Cardiac septum (tissue), 1 donor: ENCODE measurements at places on chromosomes 3 and 15. TPM values are rescaled to one million over a fixed set of nuclear protein-coding genes. Genes with fewer than 3 reads are reported as not detected.

The TMEM212 gene
- total RNA-seq: not detected

GRCh38 chr15:100343251-100343650, 1.5 kb upstream of the ADAMTS17 start:
- no peak for DNase-seq

DNA sequence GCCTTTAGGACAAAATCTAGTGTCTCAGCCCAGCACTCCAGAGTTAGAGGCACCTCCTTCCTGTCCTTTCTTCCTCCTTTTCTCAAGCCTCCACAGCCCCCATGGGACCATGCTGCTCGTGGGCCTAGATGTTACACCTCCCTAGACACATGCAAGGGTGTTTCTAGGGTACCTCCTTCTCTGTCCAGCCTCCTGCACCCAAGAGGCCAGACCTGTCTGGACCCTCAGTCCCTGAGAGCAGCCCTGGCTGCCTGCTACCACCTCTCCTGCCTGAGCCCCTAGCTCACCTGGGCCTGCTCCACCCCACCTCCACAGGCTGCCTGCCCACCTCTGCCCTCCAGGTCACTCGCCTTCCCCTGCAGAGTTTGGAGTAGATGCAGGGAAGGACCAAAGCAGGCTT, 5.2 kb downstream of the LOXL1 start:
- DNase-seq: no peak

DNA sequence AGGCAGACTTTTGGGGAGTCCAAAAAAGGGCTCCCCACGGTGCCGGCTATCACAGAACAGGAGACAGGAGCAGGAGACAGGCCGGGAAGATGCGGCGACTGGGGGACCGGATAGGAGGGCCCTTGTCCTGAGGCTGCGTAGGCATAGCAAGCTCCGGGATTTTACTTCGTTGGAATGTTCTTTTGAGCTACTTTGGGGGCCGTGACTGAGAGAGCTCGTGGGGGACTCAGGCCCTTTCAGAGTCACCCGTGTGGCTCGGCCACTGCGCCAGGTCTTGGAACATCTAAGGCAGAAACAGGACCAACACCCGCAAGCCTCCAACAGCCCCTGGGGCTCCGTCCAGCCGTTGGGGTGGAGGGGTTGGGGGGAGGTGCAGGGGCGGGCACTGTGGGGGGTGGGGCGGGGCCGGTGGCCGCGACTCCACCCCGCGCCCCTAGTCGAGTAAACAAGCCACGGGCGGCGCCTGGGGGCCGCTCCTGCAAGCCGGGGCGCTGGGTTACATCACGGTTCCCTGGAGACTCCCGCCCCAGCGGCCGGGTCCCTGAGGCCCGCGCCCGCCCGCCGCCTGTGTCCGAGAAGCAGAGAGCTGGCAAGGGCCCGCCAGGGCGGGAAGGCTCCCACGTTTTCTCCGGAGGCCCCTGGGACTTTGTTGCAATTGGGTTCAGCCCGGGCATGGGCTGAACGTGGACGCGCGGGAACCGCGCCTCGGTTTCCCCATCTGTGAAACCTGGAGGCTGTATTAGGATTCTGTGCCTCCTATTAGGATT, 23.3 kb upstream of the C15orf39 start:
- DNase-seq: no peak

DNA sequence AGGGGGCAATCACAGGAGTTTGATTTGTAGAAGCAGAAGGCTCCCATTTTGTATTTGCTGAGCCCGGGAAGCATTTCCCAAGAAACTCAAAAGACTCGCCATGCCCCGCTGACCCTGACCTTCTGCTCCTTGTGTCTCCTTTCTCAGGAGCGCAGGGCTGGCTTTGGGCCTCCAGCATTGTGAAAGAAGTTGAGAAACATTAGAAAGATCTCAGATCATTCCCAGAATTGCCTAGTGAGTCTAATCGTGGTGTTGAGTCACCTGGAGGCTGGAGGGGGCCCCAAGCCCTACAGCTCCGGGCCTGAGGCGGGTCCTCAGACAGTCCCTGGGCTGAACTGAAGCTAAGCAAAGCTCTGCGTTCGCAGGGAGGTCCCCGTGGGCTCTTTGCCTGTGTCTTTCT, 10.9 kb upstream of the PIGZ start:
- DNase-seq: peak; percentile 38

GRCh38 chr15:69217381-69217780, 56.9 kb downstream of the GLCE start:
- DNase-seq: no peak

- DNase-seq: no peak
These were observed 115.4 kb downstream of the IGF2BP2 start for GRCh38 chr3:185709251-185709955.

The MST1R gene
- total RNA-seq: 1.2 TPM

The SUMF1 gene
- total RNA-seq: 10.4 TPM

- DNase-seq: no peak
These were observed 24.1 kb downstream of the TRAK1 start for GRCh38 chr3:42115215-42115614.

The ARL8B gene
- 60.1 TPM for total RNA-seq

DNA sequence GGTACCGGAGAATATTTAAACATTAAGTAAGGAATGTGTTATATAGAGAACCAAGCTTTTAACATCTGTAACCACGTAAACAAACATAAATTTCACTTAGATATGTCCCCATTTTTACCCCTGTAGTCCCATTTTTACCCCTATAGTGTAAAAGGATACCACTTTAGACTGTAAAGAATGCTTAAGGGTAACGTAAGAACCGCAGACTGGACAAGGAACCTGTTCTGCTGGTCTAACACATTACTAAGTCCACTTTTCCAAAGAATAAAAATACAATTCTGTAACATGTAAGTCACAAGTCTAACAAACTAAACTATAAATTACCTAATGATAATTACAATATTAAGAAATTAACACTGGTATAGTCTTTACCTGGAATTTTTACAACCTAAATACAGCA, 2.9 kb downstream of the SLC12A6 start:
- DNase-seq: no peak

GRCh38 chr3:150183678-150184425, 213.2 kb upstream of the PFN2 start:
- peak; percentile 82 for DNase-seq

- DNase-seq: no peak
These were observed 10.9 kb upstream of the LXN start for GRCh38 chr3:158683230-158683962.

The GHSR gene
- not detected for total RNA-seq

GRCh38 chr3:156792945-156793344, 33.2 kb upstream of the LEKR1 start:
- DNase-seq: no peak

The CHRM5 gene
- total RNA-seq: not detected

GRCh38 chr3:117547956-117548550, 838.5 kb downstream of the TUSC7 start:
- no peak for DNase-seq

GRCh38 chr3:52077925-52078324, 21.6 kb upstream of the DUSP7 start:
- no peak for DNase-seq
